ENCODE measurements at places on chromosomes 6 and 20.
A peak's percentile ranks its signal among the peaks of the same experiment; 100 is the strongest.

DNA sequence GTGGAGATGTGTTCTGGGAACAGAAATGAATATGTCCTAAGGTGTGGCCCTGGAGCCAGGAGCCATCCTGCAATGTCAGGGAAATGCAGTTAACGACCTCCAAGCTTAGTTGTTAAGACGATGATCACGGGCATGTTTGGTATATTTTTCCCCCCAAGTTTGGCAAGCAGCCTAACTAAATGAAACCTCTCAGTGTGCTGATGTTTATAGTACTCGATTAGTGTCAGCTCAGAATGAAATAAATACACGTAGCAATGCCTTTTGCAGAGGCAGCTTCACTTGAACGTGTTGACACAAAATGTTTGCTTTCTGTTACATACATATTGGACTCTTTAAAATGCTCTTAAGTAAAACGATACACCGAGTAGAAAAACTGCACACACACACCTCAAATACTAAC lies 76.2 kb upstream of the OLIG3 start:
- no peak for DNase-seq

- no peak for DNase-seq
Measured at GRCh38 chr6:28002161-28002560, 45.1 kb downstream of the OR2B6 start.

DNA sequence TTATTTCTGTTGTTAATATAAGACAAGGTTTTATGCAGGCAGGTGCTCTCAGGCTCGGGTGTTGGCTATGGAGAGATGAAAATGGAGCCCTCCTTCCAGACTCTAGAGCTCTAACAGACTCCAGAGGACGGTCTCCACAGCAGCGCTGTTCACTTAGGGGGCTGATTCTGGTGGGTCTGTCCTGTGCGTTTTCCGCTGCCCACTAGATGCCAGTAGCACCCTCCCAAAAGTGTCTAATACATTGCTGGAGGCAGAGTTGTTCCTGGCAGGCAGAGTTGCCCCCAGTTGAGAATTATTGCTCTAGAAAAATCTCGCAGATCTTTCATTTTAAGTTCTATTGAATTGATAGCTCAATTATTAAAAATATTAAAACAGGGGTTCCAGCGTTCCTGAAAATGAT lies 109.9 kb downstream of the MAP3K4 start:
- no peak for DNase-seq

GRCh38 chr6:35397806-35398418 lies 54.2 kb upstream of the FANCE start:
- no peak for DNase-seq

DNA sequence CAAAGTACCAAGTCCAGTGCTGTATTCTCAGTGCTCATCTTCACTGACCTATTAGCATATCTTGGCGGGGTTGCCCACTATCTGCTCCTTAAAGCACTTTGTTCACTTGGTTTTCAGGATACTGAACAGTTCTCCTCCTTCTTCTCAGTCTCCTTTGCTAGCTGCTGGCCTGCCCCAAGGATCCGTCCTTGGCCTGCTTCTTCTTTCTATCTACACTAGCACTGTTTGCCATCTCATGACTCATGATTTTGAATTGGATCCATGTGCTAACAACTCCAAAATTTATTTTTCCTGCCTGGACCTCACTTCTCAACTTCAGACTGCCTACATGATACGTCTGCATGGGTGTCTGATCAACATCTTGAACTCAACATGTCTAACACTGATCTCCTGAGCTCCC lies 15.5 kb downstream of the TPD52L1 start:
- peak; percentile 51 for DNase-seq

- no peak for DNase-seq
Measured at GRCh38 chr6:39074486-39074885, 25.9 kb downstream of the GLP1R start.

DNA sequence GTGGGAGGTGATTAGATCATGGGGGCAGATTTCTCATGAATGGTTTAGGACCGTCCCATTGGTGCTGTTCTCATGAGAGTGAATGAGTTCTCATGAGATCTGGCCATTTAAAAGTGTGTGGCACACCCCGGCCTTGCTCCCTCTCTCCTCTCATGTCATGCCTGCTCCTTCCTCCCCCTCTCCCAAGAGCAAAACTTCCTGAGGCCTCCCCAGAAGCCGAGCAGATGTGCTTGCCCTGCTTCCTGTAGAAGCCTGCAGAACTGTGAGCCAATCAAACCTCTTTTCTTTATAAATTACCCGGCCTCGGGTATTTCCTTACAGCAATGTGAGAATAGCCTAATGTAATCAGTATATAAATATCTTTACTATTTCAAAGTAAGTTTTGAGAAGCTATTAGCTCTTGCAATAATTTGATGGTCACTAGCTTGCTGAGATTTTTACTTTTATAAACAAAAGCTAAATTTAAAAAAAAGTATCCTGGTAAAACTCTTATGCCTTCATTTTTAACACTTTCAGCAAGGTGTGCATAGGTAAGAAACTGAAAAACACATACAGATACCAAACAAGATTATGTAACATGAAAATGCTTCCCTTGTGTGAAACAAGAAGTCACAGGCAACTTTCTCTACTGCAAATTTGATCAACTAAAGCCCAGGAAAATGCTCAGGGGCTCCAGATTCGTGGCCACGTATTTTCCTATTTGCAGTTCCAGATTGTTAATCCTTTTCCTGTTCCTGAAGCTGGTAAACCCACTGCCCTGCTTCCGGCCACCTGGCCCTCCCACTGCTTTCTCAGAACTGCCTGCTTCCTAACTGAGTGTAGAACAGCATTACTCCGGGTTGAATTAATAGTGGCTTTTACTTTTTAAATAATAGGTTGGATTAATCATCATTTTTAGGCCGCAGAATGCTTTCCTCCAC lies 395.1 kb upstream of the CNR1 start:
- DNase-seq, result no peak

DNA sequence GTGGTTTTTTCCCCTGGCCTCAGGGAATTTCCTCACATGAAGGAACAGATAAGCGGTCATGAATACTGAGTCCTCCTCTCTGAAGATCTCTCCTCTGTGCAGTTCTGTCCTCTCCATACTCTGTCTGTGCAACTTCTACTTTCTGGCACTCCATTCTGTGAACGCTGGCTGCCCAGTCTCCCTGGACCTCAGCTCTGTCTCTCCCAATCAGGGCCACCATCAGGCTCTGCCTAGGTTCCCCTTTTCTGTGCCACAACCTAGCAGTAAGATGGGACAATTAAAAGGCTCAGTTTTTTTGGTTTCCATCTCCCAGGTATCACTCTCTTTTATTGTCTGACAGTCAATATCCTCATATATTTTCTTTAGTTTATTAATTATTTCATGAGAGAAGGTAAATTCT lies 4.8 kb upstream of the ADGB start:
- DNase-seq, result no peak

GRCh38 chr6:147507162-147508041 lies 1.1 kb upstream of the SAMD5 start:
- no peak for DNase-seq

GRCh38 chr20:32896521-32897280 lies 38.0 kb downstream of the EFCAB8 start:
- no peak for DNase-seq

DNA sequence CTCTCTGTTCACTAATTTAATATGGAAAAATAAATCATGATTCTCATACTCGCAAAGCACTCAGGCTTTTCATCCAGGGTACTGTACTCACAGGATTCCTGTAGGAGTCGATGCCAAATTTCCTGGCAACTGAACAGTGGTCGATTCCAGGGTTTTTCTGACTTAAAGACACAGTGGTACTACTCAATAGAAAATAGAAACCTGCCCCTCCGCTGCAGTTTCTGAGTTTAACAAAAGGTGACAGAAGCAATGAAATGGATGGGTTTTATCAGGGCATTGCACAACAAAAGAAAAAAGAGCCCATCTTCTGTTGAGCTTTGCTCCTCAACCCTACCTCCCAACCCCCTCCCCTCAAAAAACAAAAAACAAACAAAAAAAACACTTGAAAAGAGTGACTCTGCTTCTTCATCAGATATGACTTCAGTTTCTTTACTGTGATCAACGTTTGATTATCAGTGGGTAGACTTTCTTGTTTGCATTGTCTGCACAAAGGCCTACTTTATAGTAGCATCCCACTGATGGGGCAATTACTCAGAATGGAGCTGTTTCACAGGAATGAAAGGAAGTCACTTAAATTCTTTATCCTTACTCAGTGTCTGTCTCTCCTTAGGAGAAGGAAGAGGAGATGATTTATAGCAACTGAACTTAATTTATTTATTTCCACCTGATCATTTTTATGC lies 96.2 kb upstream of the FOXO3 start:
- no peak for DNase-seq

- DNase-seq, result no peak
Measured at GRCh38 chr6:102229271-102229670, 835.8 kb downstream of the GRIK2 start.

DNA sequence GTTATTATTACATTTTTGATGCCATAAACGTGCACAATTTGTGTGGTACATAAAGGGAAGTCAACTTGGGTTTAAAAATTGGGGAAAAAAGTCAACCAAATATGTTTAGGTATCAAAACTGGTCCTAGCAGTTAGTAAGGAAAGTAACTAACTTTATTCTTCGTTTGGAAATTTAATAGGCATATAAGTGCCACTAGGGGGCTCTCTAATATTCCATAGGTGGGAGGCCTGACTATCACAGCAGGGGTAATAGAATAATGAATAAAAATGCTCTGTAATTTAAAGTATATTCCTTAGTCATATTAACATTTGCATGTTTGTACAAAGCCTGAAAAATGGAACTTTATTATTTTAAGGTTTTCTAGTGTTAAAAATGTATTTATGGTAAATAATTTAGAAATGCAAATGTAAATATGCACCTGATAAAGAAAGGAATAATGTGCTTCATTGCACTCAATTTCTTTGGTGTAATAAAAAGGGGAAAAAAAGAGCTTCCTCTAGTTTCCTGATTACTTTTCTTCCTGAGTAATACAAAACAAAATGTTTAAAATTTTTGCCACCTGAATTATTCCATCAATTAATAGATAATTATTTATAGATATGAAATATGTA lies 125.7 kb upstream of the HDAC2 start:
- DNase-seq, result peak; percentile 2

- no peak for DNase-seq
Measured at GRCh38 chr6:81842254-81842653, 89.8 kb upstream of the TENT5A start.

DNA sequence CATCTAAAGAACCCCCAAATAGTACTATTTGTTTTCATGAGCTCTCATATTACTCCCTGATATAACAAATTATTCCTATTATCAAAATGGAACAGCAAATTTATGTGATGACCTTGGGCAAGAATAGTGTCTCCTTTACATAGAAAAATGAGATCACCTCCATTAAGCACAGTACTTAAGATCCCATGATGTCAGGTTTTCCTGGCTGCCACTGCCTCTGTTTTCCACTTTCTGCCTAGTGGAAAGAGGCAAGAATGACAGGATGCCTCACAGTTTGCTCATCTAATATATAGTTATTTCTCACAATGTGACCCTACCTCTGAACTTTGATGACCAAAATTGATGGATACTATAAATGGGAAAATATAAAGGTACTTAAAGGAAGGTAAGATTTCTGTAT lies 260.1 kb upstream of the SGK1 start:
- DNase-seq, result no peak

DNA sequence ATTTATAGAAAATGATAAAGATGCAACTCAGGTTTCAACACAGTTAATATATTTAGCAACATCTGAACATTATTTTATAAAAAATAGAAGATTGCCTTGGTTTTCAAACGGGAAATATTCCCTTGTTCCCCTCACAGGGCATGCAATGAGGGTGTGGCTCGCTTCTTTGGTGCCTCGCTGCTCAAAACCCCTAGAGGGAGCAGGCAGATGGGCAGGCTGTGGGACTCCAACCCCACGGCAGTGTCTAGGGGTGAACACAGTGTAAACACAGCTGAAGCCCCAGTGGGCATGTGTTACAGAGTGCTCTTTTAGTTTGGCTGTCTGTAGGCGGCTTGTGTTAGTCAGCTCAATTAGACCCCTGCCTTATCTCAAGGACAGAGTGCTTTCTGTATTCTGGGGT lies 560.8 kb upstream of the IMPG1 start:
- no peak for DNase-seq

DNA sequence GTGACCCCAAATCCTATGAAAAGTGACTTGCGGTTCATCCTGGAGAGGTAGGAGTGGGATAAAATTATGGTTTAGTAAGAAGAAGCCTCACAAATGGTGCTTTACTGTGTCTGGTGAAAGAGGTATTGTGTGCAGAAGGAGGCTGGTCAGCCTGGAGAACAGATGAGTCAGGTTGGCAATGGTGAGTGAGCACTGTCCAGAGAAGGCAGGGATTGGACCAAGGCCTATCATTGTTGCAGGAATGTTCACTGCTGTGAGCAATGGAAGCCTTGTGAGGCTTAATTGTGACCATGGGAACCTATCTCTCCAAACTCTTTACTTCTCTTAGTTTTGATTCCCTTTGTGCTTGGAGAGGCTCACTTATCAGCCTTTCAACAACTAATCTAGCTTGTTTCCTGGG lies 89.0 kb upstream of the KCNK16 start:
- no peak for DNase-seq

- DNase-seq, result no peak
Measured at GRCh38 chr6:46865221-46865620, 56.5 kb downstream of the ADGRF5 start.

GRCh38 chr20:58691773-58692578 lies 624 bp upstream of the NPEPL1 start:
- DNase-seq, result no peak

DNA sequence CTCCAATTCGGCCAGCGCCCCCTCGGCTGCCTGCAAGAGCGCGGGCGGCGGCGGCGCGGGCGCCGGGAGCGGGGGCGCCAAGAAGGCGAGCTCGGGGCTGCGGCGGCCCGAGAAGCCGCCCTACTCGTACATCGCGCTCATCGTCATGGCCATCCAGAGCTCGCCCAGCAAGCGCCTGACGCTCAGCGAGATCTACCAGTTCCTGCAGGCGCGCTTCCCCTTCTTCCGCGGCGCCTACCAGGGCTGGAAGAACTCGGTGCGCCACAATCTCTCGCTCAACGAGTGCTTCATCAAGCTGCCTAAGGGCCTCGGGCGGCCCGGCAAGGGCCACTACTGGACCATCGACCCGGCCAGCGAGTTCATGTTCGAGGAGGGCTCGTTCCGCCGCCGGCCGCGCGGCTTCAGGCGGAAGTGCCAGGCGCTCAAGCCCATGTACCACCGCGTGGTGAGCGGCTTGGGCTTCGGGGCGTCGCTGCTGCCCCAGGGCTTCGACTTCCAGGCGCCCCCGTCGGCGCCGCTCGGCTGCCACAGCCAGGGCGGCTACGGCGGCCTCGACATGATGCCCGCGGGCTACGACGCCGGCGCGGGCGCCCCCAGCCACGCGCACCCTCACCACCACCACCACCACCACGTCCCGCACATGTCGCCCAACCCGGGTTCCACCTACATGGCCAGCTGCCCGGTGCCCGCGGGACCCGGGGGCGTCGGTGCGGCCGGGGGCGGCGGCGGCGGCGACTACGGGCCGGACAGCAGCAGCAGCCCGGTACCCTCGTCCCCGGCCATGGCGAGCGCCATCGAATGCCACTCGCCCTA lies 963 bp downstream of the FOXF2 start:
- no peak for DNase-seq

DNA sequence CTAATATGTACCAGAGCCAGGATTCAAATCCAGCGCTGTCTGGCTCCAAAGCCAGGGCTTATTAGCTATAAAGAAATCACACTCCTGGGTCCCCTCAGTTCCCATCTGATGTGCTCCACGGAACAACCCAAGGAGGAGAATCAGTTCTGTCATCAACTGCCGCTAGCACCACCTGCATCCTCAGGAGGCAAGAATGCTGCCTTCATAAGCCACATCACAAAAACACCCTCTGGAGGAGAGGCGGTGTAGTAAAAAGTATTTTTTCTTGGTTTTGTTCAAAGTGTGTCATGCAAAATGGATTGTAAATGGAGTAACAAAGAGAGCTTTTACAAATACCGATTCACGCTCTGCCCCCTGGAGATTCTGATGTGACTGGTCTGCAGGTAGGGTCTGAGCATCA lies 57.1 kb downstream of the TNFRSF21 start:
- no peak for DNase-seq
